ENCODE measurements at places on chromosomes 6 and 20.

- DNase-seq, result no peak
Observed at GRCh38 chr20:8126841-8127378, 5.2 kb upstream of the PLCB1 start.

DNA sequence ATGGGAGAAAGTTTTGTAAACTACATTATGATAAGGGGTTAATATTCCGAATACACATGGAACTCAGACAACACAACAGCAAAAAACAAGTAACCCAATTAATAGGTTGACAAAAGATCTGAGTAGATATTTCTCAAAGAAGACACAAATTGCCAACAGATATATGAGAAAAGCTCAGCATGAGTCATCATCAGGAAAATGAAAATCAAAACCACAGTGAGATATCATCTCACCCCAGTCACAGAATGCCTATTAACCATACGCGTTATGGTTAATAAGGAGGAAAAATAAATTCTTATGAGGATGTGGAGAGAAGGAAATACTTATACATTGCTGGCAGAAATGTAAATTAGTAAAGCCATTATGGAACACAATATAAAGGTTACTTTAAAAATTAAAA lies 695.0 kb downstream of the COL12A1 start:
- no peak for DNase-seq

GRCh38 chr6:168905451-168906090 lies 348.1 kb downstream of the THBS2 start:
- no peak for DNase-seq

DNA sequence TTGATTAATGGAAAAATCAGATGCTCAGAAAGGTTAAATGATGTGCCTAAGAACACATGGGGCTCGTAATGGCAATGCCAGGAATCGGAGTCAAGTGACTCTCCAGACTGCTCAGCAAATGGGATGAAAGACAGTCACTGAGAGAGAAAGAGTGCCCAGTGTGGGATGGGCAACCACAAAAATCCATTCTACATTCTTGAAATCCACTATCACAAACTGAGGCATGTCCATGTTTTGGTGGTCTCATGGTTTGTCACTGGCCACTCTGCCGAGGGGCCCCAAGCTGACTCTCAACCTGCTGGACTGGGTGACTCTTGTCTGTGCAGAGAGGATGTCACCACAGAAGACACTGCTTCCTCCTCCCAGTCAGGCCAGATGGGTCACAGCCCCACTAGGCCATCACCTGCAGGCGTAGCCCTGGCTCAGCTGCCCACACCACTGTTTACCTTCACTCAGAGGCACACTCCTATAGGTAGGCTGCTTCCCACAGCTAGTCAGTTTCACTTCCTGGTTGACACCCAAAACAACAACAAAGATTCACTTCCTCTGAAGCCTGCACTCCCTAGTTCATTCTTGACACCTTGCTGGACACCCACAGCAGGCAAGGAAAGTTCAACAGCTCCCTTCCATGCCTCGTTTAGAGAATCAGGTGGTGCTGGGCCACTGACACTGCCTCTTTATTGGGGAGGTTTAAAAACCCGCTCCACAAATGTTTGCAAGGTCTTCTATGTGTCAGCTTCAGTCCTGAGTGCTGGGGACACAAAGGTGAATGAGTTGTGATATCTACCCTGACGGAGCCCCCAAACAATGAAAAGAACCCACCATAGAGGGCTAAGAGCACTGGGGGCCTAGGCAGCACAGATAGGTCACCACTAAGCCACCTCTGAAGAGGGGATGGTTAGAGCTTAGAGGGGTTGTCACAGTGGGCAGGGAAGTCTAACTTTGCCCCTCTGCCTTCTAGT lies 21.7 kb downstream of the MAP1LC3A start:
- peak; percentile 75 for DNase-seq

DNA sequence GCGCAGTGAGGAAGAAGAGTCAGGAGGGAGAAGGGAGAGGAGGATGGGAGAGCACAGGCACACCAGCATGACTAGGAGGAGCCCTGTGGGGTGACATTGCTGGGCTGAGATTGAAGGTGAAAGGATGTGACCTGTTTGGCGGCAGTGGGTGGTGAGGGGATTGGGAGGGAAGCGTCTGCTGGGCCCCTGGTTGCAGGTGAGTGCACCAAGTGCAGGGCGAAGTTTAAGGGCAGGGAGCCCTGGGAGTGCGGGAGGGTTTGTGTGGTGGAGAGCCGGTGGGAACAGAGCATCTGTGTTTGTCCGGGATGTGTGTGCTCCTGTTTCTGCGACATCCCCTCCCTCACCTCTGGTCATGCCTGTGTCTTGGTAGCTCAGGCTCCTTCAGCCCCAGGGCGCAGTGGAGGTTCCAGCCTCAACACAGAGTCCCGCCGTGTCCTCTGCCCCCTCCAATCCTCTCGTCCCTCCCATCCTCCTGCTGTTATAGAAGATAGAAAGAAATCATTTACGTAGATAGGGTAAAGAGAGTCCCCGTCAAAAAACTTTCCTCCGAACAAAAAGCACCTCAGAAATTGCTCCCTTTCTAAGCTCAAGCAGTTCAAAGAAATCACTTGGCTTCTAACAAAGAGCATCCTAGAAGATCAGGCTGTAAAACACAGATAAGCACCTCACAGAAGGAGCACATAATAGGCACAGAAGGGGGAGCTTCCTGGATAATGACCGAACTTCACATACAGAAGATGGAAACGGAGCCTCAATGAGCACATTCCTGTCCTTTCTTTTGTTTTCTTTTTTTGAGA lies 25.0 kb downstream of the ULBP1 start:
- no peak for DNase-seq

DNA sequence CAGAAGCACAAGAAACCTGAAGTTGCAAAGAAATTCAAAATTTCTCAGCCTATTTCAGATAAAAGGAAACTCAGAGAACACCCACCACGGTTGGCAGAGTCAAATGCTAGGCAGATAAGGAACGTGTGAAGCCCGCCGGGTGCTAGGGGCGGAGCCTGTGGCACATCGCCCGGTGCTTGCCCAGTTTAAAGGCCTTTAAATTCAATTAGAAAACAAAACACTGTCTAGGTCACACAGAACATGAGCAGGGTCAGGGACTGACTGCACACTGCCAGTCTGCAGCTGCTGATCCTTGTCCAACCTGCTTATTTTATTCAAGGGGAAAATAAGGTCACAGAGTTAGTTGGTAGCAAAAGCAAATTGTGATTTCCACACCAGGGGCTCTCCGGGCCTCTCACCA lies 75.8 kb downstream of the PSMG4 start:
- DNase-seq, result peak; percentile 70

DNA sequence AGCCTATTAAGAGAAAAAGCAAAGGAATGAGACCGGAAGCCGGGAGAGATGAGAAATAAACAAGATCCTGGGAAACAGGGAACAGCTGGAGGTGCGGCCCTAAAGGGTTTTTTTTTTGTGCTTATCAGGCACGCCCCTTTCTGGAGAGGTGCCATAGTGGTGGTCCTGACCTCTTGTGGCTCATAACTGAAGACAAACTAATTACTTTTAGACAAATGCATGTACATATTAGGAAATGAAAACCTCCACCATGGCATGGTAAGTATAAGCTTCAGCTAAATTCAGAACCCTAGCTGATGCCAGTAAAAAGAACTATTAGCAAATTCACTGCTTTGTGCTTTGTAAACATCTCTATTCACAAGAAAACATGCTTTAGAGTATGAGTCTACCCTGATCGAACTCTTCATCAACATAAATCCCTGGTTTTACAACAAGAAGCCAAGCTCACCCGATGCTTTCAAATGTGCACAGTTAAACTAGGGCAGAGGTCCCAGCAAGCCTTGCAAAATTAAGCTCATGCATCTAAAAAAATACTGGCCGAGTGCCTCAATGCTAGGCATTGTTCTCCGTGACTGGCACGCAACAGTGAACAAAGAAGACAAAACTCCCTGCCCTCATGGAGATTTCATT lies 96.4 kb upstream of the MRPS10 start:
- no peak for DNase-seq
